Activated CD4-positive, alpha-beta T cell treated with anti-CD3 and anti-CD28 coated beads, Interleukin-2, amount 50 U/mL, for 48 hours (primary cell): ENCODE measurements at places on chromosomes 6 and 20.

DNA sequence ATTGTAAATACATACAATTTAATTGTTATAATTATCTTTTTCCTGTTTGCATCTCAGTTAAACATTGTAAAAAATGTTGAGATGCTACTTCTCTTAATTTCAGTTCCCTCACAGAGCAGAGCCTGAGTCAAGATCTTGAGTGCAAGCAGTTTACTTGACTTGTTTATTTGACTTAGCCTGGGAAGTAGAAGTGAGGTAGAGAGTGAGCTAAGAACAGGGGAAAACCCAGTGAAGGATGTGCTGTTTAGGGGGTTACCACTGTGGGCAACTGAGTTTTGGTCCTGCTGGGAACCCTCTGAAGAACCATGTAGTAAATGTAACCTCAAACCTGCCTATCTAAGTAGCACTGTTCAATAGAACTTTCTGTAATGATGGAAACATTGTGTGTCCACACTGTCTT is 495.2 kb upstream of the FLRT3 start:
- DNase-seq = no peak

DNA sequence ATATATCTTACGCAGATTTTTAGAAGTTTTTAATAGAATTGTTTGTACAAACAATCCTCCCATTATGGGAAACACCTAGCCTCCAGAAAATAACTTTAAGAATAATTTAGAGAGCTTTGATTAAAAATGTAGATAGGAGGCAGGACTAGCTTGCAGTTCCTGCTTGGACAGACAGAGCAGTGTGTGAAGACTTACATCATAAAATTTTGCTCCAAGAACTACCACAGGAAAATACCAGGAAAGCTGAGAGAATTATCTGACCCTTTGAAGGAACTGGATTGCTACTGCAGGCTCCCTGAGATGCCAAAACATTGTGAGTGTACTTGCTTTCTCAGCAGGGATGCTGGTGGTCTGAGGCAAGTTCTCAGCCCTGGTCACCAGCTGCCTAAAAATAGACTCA is 64.2 kb downstream of the EYS start:
- DNase-seq = no peak

DNA sequence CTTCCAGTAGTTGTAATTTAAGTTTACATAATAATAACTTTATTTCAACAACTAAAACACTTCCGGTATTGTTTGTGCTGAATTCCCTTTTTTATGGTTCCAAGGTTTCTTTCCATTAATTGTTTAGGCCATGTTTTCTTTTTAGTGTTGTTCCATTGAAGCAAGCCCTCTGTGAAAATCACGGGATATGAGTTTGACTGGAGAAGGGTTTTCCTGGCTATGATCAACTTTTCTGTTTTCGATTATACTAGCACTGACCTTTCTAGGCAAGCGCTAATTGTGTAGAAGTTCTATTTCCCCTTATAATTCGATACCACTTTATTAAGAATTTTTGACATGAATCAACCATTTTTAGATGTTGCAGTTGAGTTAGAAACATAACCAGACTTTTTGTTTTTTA is 2.4 kb downstream of the LAMA2 start:
- DNase-seq = no peak

DNA sequence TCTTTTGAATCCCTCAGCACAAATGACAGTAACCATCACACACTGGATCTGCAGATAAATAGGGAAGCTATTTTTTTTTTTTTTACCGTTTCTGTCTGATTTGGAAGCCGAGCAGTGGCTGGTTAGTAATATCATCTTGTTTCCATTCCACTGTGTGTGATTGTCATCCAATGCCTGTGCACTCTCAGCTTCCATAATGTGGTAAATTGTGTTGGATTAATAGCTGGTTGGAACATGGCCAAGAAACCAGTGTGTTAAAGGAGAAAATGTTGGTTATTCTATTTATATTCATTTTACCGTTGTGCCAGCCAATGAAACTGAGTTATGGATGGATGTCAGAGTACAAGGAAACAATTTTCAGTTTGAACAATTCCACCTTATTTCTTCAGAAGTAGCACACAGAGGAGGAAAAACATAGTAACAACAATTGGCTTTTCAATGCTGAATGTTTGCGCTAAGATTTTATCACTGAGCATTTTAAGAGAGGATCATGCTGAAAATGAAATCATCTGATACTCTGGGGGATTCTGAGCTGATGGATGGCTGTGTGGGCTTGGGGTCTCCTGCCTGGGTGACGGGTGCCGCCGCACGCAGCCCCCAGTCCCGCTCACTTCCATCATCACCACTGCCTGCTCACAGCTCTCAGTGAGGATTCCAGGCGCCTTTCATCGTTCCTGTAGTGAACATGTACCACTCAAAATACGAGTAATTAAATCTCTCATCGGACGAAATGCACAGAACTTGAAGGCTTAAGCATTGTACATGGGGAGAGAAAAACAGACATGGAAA is 40.7 kb upstream of the EXOC2 start:
- DNase-seq = no peak

DNA sequence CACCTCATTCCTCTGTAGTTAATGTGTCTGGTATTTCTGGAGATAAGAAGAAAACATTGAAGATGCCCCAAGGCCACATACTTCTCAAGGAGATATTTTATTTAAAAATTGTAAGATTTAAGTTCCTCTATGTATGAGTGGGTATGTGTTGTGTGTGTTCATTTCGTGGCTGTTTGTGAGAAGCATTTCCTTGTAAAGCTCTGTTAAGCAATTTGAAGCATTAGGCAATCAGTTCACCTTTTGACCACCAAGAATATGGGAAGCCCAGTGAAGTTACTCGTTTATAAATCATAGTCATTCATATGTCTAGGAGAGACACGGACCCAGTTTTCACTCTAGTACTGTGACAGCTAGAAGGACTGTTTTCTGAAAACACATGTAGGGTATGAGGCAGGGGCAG is 717.6 kb upstream of the MAP3K7 start:
- DNase-seq = no peak

DNA sequence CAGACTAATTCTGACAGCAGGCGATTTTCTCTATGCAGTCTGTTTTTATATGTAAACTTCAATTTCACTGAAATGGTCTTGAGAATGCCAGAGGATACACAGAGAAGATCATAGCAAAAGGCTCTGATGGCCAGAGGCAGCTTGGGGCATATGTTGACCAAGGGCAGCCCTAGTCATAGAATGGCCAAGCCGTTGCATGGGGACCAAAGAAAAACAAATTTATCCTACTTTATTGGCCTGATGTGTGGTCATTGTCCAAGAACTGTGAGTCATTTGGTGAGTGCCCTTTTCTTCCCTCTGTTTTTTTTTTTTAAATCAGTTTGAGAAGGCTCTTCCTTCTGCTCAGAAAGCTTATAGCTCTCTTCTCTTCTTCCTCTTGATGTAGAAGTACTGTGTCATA is 5.8 kb downstream of the HDGFL1 start:
- DNase-seq = no peak

DNA sequence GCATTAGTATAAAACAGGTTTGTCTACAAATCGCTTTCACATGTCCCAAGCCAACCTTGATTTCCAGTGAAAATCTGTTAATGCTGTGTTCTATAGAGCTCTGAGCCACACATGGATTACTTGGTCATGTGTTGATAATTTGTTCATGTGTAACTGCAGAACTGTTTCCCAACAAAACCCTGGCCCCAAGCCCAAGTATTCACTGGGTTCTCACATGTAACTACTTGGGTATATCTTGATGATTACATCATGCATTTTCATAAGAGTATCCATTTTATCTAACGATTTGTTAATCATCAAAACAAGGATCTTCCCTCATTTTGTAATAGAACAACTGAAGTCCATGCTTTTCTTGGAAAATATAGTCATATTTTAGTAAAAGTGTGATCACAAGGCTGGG is 657.6 kb downstream of the PRKN start:
- no peak for DNase-seq

- DNase-seq = no peak
These were observed 34.3 kb downstream of the RGS17 start for GRCh38 chr6:153096792-153097191.

GRCh38 chr6:68225729-68226128 is 409.4 kb upstream of the ADGRB3 start:
- no peak for DNase-seq

- no peak for DNase-seq
These were observed 54.0 kb downstream of the ASXL1 start for GRCh38 chr20:32411955-32412706.

- no peak for DNase-seq
These were observed 215.4 kb downstream of the TSHZ2 start for GRCh38 chr20:53187392-53188068.

DNA sequence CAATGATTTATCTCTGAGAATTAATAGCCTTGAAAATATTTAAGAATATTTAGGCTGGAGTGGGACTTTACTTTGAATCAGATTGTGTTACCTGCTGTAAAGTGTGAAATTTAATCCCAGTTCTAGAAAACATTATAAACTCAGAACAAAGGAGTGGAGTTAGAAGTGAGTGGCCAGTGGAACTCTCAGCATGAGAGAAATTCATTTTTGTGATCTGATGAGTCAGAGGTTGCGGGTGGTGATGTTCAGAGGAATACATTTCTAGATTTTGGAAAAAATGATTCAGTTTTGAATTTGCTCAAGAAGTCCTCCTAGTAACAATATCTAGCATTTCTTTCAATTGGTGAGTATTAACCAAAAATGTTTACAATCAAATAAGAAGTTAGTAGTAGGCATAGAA is 167.5 kb downstream of the ZFAND3 start:
- peak; percentile 16 for DNase-seq

GRCh38 chr20:57881466-57882385 is 171.9 kb upstream of the PMEPA1 start:
- DNase-seq = no peak

DNA sequence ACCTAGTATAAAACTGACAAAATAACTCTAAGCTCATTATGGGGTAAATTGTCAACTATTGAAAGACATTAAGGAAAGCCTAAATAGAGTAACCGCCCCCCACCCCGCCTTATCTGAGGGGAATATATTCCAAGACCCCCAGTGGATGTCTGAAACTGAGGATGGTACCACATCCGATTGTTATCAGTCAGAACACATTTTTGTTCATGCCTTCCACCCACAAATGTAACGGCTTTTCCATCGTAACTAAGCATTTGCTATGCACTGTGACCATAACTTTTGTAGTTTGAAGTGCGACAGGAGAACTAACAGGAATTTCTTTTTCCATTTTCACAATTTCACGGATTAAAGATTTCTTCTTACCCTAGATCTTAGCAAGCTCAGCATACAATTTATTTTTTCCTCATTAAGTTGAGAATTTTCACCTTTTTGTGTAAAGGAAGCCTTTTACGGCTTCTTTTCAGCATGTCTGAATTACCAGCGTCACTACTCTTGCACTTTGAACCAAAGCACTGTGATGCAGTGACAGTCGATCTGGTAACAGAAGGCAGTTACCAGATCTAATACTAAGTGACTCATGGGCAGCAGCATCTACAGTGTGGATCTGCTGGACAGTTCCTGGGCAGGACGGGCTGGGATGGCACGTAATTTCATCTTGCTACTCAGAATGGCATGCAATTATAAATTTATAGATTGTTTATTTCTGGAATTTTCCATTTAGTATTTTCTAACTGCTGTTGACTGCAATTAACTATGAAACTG is 11.8 kb downstream of the CFAP61 start:
- no peak for DNase-seq

- no peak for DNase-seq
These were observed 31.3 kb downstream of the KIAA0319 start for GRCh38 chr6:24614648-24615047.

DNA sequence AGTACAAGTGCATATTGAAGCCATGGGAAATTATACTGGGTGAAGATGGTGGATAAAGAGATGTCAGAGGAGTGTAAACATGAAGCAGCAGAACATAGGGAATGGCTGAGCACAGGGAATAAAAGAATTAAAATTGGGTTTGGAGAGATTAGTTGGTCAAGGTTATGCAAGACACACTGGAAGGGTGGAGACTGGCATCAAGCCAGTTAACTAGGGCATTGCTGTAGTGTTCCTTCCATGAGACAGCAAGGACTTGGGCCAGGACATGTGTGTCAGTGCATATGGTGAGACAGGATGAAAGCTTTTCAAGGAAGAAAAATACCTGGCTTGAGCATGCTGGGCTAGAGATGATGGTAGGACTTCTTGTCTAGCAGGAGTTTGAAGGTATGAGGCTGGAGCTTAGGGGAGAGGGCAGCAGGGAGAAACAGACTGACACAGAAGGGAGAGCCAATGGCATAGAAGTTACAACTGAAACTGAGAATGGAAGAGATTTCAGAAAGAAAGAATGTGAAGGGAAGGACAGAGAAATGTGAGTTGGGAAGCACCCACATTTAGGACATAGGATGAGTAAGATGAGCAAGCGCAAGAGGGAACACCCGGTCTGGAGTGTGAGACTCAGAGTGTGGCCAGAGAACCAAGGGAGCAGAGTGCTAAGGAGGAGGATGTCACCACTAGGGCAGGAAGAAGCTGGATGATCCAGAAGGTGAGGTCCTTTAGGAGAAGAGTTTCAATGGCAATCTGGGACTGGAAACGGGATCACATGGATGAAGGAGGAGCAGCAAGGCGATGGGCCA is 14.5 kb upstream of the TMEM170B start:
- DNase-seq = no peak

DNA sequence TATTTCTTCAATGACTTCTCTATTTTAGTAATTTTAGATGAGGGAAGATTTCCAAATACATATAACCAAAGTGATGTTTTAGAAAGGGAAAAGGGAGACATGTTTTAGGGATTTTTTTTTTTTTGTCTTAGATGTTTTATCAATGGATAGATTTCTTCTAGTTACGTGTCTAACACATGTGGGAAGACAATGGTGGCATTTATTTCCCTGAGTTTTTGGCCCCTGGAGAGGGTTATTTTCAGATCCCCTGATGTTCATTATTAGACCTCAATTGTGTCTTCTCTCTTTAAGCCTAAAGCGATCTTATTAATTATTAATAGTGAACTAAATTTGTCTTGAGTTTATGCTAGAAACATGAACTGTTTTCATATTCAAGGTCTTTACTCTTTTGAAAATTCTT is 30.3 kb downstream of the TRMT11 start:
- no peak for DNase-seq

GRCh38 chr6:39850736-39851297 is 58.6 kb downstream of the DAAM2 start:
- no peak for DNase-seq

DNA sequence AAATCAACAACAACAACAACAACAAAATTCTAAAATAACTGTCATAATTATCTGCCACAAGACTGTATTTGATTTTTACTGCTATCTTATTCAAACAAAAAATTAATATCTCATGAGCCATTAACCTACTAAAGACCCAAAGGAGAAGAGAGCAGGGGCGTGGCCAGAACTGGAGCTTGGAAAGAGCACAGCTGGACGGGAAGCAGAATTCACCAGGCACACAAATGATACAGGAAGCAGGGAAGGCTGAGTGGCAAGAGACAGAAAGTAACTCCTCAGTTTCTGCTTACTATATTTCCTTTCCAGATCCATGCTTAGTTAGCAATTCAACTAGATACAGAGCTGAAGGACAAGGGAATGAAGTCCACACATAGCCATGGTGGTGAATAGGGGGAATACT is 54.4 kb downstream of the FKBP5 start:
- DNase-seq = no peak

GRCh38 chr20:51022803-51023616 is at the start of gene KCNG1:
TSS of gene KCNG1 (minus strand) at chr20:51023107. CDS start at chr20:51010338, 12,769 bp downstream.
- peak; percentile 75 for DNase-seq
